ENCODE measurements at places on chromosomes 13 and 19.

GRCh38 chr13:75052616-75053015 is 429.4 kb downstream of the TBC1D4 start:
- no peak for DNase-seq

DNA sequence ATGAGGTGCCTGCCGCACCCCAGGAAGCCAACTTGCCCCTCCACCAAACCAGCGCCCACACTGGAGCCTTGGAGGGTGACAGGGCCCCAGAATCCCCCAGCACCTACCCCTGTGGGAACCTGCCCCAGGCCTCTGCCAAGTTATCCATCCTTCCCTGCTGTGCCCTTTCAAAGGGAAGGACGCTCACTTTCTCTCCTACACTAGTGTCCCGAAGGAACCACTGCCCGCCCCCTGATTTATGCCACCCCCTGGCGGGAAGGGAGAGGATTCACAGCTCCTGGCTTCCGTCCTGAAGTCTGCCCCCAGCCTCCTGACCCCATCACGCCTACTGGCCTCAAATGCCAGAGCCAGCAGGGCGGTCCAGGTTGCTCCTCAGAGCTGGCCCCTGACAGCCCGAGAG is 1.4 kb downstream of the EVI5L start:
- DNase-seq = no peak

DNA sequence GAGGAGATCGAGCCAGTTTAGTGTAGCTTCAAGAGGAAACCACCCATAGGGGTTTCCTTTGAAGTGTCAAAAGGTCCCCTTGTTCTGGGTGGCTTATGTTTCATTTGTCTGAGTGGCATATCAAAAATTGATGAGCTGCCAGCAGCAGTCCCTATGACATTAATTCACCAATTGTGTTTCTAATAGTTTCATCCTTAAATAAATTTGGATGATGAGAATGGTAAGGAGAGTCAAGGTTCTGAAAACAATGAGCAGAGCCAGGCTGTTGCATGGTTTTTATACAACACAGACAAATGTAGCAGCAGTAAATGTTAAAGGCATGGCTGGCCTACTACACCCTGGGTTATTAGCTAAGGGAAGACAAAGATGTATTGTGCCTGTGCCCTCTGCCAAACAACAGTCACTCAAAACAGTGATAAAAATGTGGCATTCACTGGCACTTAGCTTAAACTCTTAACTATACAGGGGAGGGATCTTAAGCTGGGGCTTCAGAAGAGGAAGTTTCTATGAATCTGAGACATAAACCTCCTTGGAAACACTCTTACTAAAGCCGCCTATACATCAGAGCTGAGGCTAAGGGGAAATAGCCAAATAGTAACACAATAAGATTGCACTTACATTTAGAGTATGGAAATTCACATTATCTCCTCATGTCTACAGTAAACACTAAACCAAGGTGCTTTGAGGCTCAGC is 200.5 kb downstream of the POU4F1 start:
- DNase-seq = no peak

DNA sequence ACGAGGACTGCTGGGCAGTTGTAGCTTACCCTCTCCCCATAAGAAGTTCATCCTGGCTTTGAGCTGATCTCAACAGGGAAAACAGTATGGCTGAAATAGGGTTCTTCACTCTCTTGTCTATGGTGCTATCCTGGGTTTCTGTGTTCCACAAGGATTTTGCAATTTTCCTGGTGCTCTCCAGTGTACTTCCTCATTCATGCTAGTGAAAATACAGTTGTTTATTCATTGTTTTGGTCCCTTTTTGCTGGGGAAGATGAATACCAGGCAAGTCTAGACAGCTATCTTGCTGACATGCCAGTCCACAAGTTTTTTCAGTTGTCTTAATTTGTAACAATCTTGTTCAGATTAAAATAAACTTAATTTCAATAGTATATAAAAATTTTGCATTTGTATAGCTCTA is 306.5 kb downstream of the DLEU7 start:
- DNase-seq = no peak

DNA sequence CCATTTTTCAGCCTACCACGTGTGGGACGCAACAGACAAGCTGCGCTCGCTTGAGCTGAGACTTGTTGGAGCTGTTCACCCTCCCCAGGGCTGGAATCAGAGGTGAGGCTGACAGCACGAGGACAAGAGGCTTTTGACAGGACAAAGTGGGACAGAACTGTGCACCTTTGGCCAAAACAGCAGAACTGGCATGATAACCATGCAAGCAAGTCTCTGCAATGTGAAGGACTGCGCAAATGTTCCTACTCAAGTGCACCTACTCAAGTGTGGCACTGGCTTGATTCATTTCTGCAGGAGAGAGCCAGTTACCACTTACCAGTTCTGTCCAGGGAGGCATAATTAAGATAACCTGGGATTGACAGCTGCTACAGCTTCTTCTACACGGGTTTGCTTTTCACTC is 62.2 kb upstream of the TM9SF2 start:
- no peak for DNase-seq

- DNase-seq = no peak
These were observed 20.8 kb downstream of the ANKRD10 start for GRCh38 chr13:110894086-110894485.

DNA sequence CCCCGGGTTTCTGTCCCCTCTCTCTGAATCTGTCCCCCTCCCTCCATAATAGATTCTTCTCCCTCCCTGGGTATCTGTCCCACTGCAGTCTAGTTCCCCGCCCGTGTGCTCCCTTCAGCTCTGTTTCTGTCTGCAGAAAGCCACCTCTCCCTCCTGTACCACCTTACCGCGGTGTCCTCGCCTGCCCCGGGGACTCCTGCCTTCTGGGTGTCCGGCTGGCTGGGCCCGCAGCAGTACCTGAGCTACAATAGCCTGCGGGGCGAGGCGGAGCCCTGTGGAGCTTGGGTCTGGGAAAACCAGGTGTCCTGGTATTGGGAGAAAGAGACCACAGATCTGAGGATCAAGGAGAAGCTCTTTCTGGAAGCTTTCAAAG is 1.3 kb downstream of the FCGRT start:
- DNase-seq = peak; percentile 42

- DNase-seq = no peak
These were observed 41.2 kb upstream of the ARGLU1 start for GRCh38 chr13:106609116-106609515.

DNA sequence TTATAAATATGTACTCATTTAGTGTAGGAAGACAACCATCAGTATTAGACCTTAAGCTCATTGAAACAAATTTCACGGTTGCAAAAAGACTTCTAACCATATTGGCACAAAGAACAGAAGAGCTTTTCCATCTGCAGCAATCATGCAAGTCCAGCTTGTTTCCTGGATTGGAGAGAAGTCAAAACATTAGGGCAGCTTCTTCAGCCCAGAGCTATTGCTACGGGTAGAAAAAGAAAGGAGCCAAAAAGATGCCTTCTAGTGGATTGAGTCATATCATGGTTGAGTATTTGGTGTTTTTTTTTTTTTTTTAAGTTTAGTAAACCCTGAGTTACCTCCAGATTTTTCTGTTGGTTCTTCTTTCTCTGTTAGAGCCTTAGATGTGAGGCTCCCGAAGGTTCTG is 99.8 kb downstream of the WDFY2 start:
- DNase-seq = no peak

DNA sequence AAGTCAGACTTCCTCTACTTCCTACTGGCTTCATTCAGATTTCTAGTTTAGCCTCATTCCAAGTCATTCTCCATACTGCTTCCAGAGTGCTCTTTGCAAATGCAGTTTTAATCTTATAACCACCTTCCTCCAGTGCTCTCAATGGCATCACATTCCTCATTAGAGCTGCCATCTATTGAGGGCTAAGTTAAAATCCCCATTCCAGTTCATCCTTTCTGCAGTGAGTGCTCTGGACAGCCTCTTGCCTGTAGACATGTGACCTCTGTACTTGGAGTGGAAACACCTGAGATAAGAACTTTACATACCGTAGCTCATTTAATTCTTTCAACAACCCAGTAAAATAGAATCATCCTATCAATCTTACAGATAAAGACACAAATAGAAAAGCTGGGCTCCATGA is 57.9 kb upstream of the MAB21L1 start:
- no peak for DNase-seq

DNA sequence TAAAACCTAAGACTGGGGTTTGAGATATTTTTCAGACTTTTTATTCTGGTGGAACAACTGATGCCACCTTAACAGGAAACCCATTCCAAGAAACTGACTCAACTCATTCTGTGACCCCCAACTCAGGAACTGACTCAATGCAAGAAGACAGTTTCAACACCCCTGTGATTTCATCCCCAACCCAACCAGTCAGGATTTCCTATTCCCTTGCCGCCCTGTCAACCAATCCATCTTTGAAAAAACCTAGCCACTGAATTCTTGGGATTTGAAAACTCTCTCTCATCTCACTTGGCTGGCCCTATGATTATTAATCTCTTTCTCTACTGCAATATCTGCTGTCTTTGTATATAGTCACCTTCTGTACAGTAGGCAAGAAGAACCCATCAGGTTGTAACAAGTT is 1211.9 kb upstream of the ATXN8OS start:
- DNase-seq = no peak

DNA sequence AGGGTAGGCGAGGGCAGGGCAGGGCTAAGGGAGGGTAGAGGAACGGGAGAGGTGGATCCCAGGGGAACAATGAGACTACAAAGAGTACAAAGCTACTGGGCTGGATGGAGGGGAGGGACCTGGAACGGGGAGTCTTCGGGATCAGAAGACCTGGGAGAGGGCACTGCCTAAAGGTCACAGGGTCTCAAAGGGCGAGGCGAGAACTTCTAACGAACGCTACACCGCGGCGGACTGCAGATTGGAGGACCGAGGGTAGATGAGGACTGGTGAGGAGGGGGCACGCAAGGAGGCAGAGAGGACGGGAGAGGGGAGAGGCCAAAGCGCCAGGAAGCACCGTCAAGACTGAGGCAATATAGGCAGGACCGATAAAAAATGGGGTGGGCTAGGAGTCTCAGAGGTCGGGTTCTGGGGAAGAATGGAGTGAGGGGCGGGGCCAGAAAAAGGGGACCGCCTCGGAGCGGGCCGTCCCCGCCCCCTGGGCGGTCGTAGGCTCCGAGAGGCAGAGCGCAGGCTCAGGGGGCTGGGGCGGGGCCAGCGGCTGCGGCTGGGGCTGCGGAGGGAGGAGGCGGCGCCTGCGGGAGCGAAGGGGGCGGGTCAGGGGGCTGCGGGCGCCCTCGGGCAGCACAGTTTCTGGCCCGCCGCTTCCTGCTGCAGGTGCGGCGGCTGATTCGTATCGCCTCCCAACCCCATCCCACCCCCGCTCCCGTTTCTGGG is 1.3 kb upstream of the KCNC3 start:
- DNase-seq = peak; percentile 93

- DNase-seq = no peak
These were observed 96.3 kb upstream of the SPRY2 start for GRCh38 chr13:80437231-80437630.

GRCh38 chr13:47459512-47459911 is 541.6 kb downstream of the SUCLA2 start:
- peak; percentile 3 for DNase-seq

- DNase-seq = no peak
These were observed 201.5 kb upstream of the GPR12 start for GRCh38 chr13:26961890-26962615.

DNA sequence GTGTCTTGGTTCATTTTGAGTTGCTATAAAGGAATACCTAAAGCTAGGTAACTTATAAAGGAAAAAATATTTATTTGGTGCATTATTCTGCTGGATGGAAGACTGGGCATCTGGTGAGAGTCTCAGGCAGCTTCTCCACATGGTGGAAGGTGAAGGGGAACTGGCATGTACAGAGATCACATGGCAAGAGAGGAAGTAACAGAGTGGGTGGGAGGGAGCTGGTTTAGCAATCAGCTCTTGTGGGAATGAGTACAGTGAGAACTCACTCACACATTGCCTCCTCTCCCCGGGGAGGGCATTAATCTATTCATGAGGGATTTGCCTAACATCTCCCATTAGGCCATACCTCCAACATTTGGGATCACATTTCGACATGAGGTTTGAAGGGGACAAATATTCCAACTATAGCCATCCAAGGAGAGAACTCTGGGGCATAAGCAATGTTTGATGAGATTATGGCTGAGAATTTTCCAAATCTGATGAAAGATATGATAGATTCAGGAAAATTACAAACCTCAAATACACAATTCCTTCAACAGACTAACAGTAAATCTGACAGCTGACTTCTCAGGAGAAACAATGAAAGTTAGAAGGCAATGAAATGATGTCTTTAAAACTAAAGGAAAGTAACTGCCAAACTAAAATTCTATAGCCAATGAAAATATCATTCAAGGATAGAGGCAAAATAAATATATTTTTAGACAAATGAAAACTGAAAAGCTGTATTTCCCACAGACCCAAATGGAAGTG is 52.5 kb downstream of the MTUS2 start:
- no peak for DNase-seq
